G401 (cell line): ENCODE measurements at places on chromosomes 2 and 18.
A peak's percentile ranks its signal among the peaks of the same experiment; 100 is the strongest.

DNA sequence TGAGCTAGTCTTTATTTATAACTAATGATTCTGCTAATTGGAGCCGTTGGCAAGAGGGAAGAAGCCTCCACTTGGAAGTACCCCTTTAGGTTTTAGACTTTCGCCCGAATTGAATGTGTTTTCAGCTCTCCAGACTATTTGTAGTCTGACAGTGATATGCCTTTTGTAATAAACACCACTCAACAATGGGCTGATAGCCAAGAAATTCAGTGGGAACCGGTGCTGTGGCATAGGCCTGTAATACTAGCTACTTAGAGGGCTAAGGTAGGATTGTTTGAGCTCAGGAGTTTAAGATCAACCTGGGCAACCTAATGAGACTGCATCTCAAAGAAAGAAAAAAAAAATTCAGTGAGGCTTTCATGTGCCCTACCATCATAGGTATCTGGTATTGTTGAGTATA lies 13.6 kb upstream of the ZSCAN30 start:
- no peak for DNase-seq

GRCh38 chr2:70842401-70842800 lies 6.8 kb upstream of the CD207 start:
- DNase-seq = no peak

- DNase-seq = no peak
Observed at GRCh38 chr2:95356821-95357700, 45.4 kb upstream of the FAHD2A start.

- DNase-seq = no peak
Observed at GRCh38 chr2:176124947-176125771, 2.6 kb downstream of the HOXD9 start.

GRCh38 chr2:219676586-219676985 lies 49.2 kb downstream of the SLC4A3 start:
- no peak for DNase-seq

DNA sequence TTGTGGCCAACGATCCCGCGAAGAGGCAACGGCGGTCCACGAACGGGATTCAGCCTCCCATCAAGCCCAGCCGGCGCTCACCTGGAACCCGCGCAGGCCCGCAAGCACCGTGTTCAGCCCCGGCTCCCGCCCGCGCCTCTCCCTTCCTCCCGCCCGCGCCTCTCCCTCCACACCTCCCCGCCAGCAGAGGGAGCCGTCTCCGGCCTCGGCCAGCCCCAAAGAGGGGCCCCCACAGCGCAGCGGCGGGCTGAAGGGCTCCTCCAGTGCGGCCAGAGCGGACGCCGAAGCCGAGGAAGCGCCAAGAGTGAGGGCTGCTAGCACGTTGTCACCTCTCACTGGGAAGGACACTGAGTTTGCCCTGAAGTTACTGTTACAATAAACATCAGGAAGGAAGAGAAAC lies 55.3 kb upstream of the LAPTM4A start:
- no peak for DNase-seq

- DNase-seq = peak; percentile 21
Observed at GRCh38 chr2:24328010-24328409, 32.3 kb downstream of the ITSN2 start.

DNA sequence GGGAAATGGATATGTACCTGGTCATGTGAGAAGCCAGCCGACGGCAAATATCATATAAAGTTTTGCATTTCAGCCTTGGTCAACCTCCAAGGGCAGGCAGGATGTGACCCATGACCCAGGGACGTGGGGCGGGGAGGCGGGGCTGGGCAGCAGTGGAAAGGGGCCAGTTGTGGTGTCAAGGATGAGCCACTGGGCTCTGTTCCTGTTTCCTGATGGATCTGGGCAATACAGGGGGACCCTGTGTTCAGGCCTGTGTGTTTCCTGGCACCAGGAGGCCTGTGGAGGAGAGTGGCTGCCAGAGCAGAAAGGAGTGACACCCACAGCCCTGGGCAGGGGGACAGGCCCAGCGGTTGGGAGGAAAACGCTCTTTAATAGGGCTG lies 106.9 kb downstream of the GATA6 start:
- no peak for DNase-seq

DNA sequence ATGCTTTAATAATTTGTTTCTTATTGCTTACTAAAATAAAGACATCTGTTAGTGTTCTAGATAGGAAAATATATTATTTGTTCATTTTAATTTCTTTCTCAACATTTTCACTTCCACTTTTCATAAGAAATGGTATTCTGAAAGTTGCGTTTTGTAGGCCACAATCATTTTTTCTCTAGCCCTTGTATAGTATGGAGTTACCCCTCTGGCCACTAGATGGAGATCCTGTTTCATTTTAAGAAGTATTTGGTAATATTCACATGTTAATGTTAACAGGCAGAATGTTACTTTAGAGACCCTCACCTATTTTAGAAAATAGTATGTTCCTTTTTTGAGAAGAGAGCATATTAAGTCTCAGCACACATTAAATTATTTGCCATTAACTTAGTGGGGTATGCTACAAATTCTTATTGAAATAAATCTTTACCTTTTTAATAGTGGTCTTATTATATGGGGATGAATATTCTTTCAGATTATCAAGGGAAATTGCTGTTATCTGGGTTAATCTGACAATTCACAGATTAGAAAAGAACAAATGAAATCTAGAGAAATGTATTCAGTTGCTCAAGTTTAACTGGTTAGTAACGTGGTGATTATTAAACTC lies 73.9 kb upstream of the TTC27 start:
- DNase-seq = peak; percentile 45

DNA sequence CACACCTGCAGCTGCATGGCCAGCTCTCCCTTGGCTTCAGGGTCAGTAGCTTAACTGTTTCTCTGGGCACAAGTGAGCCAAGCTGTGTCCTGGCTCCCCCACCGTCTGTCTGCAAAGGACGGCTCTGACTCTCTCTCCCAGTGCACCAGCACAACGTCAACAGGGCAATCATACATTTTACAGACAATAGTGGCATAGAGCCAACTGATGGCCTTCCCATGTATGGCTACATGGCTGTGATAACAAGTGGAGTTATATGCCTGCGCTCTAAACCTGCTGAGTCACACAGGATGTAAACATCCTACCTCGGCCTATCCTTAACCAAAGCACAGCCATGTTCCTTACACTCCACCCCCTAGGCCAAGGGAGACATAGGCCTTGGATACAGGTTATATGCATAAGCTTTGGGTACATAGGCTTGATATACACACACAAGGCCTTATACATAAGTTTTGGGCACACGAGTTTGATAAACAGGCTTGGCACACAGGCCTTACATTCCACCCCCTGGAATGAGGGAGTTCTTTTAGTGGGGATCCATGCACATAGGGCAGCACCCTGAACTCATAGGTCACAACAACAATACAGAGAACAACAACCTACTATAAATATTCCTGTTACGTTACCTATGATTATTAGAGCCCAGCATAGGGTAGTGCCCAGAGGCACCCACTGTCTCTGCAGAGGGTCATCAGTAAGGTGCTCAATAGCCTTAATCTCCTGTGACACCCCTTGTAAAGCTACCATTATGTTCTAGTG lies 17.7 kb downstream of the PHOSPHO2 start:
- no peak for DNase-seq

GRCh38 chr2:222058819-222059445 lies 239.9 kb downstream of the PAX3 start:
- no peak for DNase-seq

GRCh38 chr18:62751341-62751821 lies 36.0 kb downstream of the PHLPP1 start:
- DNase-seq = peak; percentile 51

GRCh38 chr2:59354498-59354897 lies 1113.4 kb upstream of the FANCL start:
- DNase-seq = no peak

- no peak for DNase-seq
Observed at GRCh38 chr2:240502059-240502429, 55.7 kb downstream of the ANKMY1 start.

GRCh38 chr2:84925336-84925723 lies 19.9 kb downstream of the TMSB10 start:
- DNase-seq = no peak

- peak; percentile 28 for DNase-seq
Observed at GRCh38 chr2:26483957-26484565, 6.1 kb upstream of the OTOF start.

DNA sequence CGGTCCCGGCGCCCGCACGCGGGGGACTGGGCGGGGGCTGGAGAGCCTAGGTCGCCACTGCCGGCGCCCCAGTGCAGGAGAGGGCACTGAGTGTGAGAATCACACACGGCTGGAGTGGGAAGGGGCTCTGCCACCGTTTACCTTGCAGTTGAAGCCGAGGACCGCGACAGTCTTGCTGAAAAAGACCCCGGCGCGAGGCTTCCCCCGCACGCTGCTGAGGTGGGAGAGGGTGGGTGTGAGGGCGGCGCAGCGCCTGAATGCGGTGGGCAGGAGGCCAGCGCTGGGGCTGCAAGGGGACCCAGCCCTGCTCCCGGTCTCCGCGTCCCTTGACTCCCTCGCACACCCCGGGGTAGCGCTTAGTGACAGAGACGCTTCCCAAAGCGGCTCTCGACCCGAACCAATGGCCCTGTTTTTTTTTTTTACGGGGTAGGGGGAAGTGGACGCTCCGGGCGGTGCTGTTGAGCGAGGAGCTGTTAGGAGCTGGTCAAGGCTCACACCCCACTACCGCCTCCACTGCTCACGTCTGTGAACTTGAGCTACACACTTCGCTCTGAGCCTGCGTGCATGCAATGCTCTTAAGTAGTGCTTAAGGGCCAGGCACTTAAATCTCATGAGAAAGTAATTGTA lies 794 bp downstream of the NOTO start:
- no peak for DNase-seq

DNA sequence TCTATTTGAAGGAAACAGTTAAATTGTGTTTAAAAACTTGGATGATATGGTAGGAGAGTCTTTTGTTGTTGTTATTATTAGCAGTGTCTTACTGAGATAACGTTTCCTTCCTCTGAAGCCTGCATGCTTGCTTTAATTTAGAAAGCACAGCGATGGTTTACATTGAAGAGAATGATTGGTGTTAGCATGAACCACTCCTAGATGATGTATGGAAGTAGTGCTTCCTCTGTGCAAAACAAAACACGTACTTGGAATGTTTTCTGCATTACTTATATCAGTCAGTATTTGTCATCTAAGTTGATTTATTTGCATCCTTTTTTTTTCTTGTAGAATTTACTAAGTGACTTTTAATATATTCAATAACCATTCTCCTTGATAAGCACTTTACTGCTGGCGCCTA lies 89.0 kb downstream of the UGGT1 start:
- DNase-seq = no peak

- peak; percentile 77 for DNase-seq
Observed at GRCh38 chr2:196592331-196592910, 47.1 kb upstream of the CCDC150 start.

- DNase-seq = no peak
Observed at GRCh38 chr2:55500025-55500424, 19.5 kb upstream of the CFAP36 start.

DNA sequence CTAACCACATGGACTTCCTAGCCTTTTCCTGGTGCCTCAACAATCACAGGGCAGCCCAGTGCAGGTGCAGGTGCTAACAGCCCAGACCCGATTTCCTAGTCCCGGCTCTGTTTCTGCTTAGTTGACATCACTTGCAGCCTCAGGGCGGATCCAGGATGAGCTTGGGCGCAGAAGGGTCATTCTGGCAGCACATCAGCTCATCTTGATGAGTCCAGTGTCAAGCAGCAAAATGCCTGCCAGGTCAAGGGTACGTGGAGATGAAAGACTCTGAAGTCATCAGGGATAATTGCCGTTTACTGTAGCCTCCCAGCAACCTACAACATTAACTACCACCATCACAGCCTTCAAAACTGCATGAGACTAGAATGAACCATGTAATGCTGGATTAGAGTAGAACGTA lies 39.4 kb upstream of the EFHD1 start:
- no peak for DNase-seq

GRCh38 chr2:43010438-43011157 lies 215.8 kb downstream of the ZFP36L2 start:
- DNase-seq = no peak

- DNase-seq = no peak
Observed at GRCh38 chr2:195910570-195910969, 158.1 kb downstream of the DNAH7 start.

DNA sequence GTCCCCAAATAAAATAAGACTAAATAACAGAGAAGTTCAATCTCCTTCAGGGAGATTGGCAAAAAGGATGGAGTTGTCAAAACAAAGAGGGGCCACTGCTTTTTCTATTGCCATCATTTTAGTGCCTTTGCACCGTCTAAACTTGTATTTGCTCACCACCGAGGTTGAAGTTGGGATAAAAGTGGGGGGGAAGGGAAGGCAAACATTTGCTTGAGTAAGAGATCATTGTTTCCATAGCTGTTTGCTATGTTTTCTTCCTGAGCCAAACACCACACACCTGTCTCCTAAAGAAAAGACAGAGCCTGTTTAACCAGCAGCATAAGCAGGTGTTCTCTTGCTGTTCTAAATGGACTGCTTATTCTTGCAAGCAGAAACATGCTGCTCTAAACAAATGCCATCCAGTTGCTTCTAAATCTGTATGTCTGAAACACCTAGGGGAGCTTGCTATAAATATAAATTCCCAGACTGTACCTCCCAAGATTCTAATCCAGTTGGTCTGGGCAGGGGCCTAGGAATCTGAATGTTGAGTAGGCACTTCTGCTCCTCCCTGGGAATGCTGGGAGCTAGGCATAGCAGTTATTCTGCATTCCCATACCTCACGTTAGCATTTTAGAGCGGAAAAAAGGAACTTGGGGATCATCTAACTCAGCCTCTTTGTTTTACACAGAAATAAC lies 179.4 kb upstream of the ARL4C start:
- DNase-seq = no peak

GRCh38 chr2:43559391-43560230 lies 36.2 kb downstream of the THADA start:
- DNase-seq = no peak

DNA sequence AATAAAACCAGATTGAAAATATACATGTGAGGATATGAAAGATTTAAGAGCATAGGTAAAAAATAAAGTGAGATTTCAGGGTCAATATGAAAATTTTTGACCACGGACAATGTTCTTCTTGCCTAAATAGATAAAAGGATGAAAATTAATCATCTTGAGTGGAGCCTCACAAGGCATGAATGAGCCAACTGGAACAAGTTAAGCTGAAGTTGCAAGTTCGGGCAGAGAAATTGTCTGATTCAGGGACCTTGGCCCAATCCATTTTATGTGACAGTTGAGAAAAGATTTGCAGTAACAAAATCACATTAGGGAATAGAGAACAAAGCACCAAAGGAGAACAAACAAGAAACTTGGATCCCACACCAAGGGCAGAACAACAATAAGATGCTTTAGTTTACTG lies 305.3 kb downstream of the TMX3 start:
- DNase-seq = no peak

DNA sequence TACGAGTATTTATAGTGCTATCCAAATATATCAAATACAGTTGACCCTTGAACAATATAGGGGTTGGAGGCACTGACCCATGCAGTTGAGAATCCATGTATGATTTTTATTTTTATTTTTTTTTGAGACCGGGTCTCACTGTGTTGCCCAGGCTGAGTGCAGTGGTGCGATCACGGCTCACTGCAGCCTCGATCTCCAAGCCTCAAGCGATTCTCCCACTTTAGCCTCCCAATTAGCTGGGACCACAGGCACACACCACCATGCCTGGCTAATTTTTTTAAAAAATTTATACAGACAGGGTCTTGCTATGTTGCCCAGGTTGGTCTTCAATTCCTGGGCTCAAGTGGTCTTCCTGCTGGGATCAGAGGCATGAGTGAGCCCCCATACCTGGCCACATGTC lies 70.6 kb downstream of the GORASP2 start:
- no peak for DNase-seq

- DNase-seq = peak; percentile 19
Observed at GRCh38 chr2:10883801-10884478, 27.8 kb upstream of the KCNF1 start.
